ENCODE measurements at places on chromosomes 6 and 20.

DNA sequence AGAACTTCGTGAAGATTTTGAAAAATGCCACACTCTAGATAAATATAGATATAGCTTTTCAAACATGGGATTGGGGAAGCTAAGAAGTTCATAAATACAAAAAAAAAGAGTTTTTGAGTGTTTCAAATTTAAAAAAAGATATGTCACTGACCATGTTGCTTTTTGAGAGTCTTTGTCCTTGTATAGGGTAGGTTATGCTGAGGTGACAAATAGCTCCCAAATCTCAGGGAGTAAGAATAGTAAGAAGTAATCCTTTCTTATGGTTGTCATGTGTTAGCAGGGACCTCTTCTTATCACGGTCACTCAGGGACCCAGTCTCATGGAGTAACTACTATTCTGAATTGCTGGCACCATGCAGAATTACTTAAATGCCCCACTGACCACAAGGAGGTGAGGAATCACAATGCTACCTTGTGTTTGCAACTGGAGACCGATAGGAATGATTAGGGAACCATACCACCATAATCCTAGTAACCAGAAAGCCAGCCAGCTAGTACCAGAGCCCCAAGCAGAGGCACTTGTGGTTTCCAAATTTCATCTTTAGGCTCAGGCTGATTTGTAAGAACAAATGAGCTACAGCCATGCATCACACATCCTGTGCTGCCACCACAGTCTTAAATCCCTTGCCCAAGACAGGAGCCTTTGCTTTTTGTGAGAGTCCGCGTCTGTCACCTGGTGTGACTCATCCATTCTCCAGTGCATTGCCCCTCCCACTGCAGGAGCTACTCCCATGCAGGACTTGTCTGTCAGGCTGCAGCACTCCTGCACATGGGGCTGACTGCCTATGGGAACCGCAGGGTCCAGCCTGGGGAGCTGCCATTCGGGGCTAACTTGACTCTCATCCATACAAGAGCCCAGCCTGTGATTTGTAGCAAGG, 42.4 kb upstream of the ADGRF4 start:
- H3K27ac ChIP-seq = peak overlapping the region; percentile 76
- H3K4me1 ChIP-seq = peaks cover 5% of the 10 kb centered on the region
- no peaks in the 10 kb centered on the region for H3K36me3 ChIP-seq

DNA sequence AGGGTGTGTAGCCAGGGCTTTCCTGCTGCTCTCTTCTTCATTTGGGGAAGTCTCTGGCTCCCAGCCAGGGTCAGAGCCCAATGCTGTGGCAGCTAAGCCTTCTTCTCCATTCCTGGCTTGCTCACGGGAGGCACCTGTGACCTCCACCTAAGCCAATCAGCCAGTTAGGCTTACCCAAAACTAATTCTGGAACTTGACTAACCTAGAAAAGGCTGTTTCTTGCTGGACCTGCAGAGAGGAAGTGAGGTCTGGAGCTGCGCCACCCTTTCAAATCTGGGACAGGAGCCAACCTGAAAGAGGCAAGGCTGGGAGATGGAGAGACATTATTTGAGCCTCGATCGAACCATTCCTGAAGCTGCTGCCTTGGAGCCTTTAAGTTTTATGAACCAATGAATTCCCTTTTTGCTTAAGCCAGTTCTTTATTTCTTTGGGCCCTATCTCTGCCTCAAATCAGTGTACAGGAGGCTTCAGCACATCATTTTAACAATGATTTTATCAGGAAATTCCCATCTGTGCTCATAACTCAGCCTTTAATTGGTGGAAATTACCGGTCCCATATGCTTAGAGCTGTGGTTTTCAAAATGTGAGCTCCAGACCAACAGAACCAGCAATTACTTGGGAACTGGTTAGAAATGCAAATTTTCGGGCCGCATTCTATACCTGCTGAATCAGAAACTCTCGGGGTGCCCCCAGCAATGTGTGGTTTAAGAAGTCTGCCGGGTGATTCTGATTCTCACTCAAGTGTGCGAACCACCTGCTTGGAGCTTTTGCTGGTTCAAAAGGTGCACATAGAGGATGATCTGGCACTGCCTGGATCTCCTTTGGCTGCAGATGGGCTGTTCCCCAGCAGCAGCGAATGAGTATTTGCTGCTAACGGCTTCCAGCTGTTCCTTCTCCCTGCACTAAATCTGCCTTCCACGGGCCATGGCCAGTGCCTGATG, 97.4 kb upstream of the RNF24 start:
- H3K4me1 ChIP-seq = no peaks in the 10 kb centered on the region
- no peak for DNase-seq
- no peaks in the 10 kb centered on the region for H3K27me3 ChIP-seq
- H3K27ac ChIP-seq = no peak overlapping the region

DNA sequence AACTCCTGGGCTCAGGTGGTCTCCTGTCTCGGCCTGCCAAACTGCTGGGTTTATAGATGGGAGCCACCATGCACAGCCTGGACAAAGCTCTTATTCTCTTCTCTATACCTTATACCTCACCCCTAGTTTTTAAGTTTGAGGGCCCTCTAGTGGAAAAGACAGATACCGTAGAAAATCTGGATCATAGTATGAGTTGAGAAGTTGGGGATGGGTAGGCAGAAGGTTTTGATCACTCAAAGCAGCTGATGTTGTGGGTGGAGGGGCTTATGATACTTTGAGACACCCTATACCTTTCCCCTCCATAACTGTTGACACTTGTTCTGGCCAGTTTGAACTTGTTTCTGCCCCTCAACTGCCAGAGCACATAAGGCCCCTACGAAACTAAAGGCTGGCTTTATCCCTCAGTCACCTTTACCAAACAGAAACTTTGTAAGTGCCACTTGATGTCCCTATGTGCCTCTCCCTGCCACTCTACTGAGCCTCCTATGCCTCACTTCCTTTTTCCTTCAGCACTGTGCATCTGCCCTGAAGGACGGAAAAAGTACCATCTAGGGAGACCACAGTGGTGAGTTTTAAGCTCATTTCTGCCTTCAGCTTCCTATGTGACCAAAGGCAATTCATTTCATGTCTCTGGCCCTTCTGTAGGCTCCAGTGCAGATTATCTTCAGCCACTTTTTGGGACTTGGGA, 28.6 kb downstream of the RALY start:
- no peaks in the 10 kb centered on the region for H3K27me3 ChIP-seq
- DNase-seq = peak; percentile 63
- peaks cover 17% of the 10 kb centered on the region for H3K4me1 ChIP-seq
- no peak overlapping the region for H3K4me3 ChIP-seq

DNA sequence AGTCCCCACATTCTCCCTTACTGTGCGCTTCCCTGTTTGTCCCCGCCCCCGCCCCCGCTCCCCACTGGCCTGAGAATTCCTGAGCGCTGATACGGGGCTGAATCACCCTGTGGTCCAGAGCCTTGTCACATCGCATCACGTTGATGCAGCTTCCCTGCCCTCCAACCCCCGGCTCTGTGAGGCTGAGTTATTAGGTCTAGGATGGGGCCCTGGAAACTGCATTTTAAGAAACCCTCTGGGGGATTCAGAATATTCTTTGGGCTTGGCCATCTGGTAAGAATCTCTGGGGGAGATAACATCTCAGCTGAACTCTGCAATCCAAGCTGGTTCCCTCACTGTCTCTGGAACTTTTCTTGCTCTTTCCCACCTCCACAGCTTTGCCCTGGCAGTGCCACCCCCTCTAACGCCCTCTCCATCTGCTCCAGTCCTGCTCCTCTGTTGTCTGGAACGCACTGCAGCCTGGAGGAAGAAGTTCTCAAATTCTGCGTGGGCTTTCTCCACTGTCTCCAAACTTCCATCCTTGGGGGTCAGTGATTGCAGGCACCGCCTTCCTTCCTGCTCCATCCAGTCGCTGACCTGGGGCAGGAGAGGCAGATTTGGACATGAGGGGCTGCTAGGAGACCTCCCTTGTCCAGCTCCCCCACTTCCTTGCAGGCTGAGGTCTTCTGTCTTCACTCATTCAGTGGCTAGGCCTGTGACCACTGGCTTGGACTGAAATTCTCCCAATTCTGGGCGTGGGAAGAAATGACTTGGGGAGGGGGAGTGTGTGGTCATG, 42.6 kb downstream of the KIAA1755 start:
- H3K27ac ChIP-seq = no peak overlapping the region
- no peaks in the 10 kb centered on the region for H3K4me1 ChIP-seq
- H3K36me3 ChIP-seq = no peaks in the 10 kb centered on the region

GRCh38 chr6:138194287-138194686, 24.0 kb downstream of the PBOV1 start:
- H3K4me3 ChIP-seq = no peak overlapping the region
- DNase-seq = no peak
- no peak overlapping the region for H3K27ac ChIP-seq
- peaks cover 5% of the 10 kb centered on the region for H3K4me1 ChIP-seq

GRCh38 chr6:169961772-169962561, 210.5 kb downstream of the ERMARD start:
- no peak overlapping the region for H3K27ac ChIP-seq
- H3K4me3 ChIP-seq = peak overlapping the region; percentile 23
- peak; percentile 59 for DNase-seq
- H3K4me1 ChIP-seq = no peaks in the 10 kb centered on the region

GRCh38 chr6:110708295-110708950, 106.8 kb downstream of the CDK19 start:
- no peak overlapping the region for H3K4me3 ChIP-seq
- no peaks in the 10 kb centered on the region for H3K4me1 ChIP-seq
- no peaks in the 10 kb centered on the region for H3K27me3 ChIP-seq
- no peak overlapping the region for H3K27ac ChIP-seq

GRCh38 chr6:43454696-43455530, 435 bp downstream of the DLK2 start:
- peak overlapping the region; percentile 17 for H3K4me3 ChIP-seq
- H3K27me3 ChIP-seq = peaks cover 6% of the 10 kb centered on the region
- DNase-seq = peak; percentile 81
- no peaks in the 10 kb centered on the region for H3K4me1 ChIP-seq
- no peak overlapping the region for H3K27ac ChIP-seq

DNA sequence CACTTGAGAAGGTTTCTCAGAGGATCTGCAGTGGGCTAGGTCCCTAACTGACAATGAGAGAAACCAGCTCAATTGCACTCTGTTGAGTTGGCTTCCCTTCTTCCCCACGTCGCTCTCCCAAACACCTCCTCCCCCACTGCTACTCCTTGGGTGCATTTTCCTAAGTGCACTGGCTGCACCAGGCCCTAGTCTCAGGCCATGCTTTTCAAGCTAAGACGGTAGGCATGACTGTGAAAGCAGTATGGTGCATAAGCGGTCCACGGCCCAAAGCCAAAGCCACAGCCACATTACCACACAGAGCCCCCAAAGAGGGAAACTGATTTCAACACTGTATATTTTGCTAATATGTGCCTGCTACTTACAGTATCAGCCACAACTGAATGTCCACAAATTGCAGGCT, 62.1 kb upstream of the RBM24 start:
- no peaks in the 10 kb centered on the region for H3K4me1 ChIP-seq
- no peaks in the 10 kb centered on the region for H3K36me3 ChIP-seq
- no peak overlapping the region for H3K27ac ChIP-seq
- no peak for DNase-seq

GRCh38 chr20:8693709-8694108, 375.2 kb upstream of the PLCB4 start:
- no peak overlapping the region for H3K4me3 ChIP-seq
- H3K27ac ChIP-seq = no peak overlapping the region
- no peaks in the 10 kb centered on the region for H3K4me1 ChIP-seq
- no peak for DNase-seq
- H3K27me3 ChIP-seq = no peaks in the 10 kb centered on the region

- H3K4me3 ChIP-seq = no peak overlapping the region
- H3K36me3 ChIP-seq = no peaks in the 10 kb centered on the region
- H3K27me3 ChIP-seq = no peaks in the 10 kb centered on the region
- no peaks in the 10 kb centered on the region for H3K4me1 ChIP-seq
- H3K27ac ChIP-seq = no peak overlapping the region
These were observed 5.5 kb downstream of the CST1 start for GRCh38 chr20:23745247-23745646.

- no peaks in the 10 kb centered on the region for H3K4me1 ChIP-seq
- H3K4me3 ChIP-seq = no peak overlapping the region
- DNase-seq = peak; percentile 39
- no peaks in the 10 kb centered on the region for H3K27me3 ChIP-seq
- H3K36me3 ChIP-seq = no peaks in the 10 kb centered on the region
These were observed 225.9 kb downstream of the SMOC2 start for GRCh38 chr6:168666699-168667427.

- no peaks in the 10 kb centered on the region for H3K27me3 ChIP-seq
- DNase-seq = peak; percentile 80
- no peaks in the 10 kb centered on the region for H3K4me1 ChIP-seq
These were observed 63.9 kb upstream of the FUCA2 start for GRCh38 chr6:143575440-143575839.

- no peak for DNase-seq
- H3K27me3 ChIP-seq = no peaks in the 10 kb centered on the region
- H3K4me3 ChIP-seq = no peak overlapping the region
- no peaks in the 10 kb centered on the region for H3K36me3 ChIP-seq
- no peak overlapping the region for H3K27ac ChIP-seq
- peaks cover 6% of the 10 kb centered on the region for H3K4me1 ChIP-seq
These were observed 184.9 kb upstream of the CST7 start for GRCh38 chr20:24764027-24764793.

- peaks cover 13% of the 10 kb centered on the region for H3K4me1 ChIP-seq
- no peaks in the 10 kb centered on the region for H3K36me3 ChIP-seq
- DNase-seq = no peak
- H3K27me3 ChIP-seq = no peaks in the 10 kb centered on the region
These were observed 17.3 kb downstream of the TUBB2B start for GRCh38 chr6:3210024-3210610.

GRCh38 chr6:31687321-31687720, 6.5 kb upstream of the LY6G5C start:
- H3K4me3 ChIP-seq = no peak overlapping the region
- peaks cover 20% of the 10 kb centered on the region for H3K36me3 ChIP-seq
- no peak for DNase-seq
- H3K4me1 ChIP-seq = peaks cover 8% of the 10 kb centered on the region
- no peaks in the 10 kb centered on the region for H3K27me3 ChIP-seq

DNA sequence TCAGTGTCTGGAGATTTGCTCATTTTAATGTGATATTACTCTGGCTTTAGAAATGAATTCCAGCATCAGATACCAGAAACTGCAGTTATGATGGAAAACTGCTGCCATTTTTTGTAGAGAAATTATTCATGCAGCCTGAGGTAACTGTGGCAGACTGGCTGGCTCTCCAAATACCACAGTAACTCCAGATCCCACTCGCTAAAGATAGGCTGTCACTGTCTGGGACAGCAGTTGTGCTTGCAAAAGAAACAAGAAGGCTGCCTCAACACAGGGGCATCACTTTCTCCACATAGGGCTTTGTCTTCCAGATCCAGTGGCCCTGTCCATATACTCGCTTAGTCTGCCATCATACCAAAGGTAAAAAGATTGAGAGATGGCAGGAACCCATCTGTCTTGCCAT, 52.7 kb downstream of the FAM184A start:
- no peak overlapping the region for H3K4me3 ChIP-seq
- no peaks in the 10 kb centered on the region for H3K36me3 ChIP-seq
- peak overlapping the region; percentile 75 for H3K27ac ChIP-seq
- H3K27me3 ChIP-seq = no peaks in the 10 kb centered on the region

GRCh38 chr6:149728499-149729234, 10.8 kb upstream of the LATS1 start:
- no peaks in the 10 kb centered on the region for H3K27me3 ChIP-seq
- no peak overlapping the region for H3K4me3 ChIP-seq
- no peaks in the 10 kb centered on the region for H3K4me1 ChIP-seq
